A673 (cell line): ENCODE measurements at places on chromosomes 5 and 9. TPM values are rescaled to one million over a fixed set of nuclear protein-coding genes. Genes with fewer than 3 reads are reported as not detected.
A peak's percentile ranks its signal among the peaks of the same experiment; 100 is the strongest.

Gene TRPM6
- 0.06 TPM in 1 of 2 replicates, not detected in the other for total RNA-seq

Gene LRRC14B
- total RNA-seq: not detected in 2 replicates

Gene NUDCD2
- total RNA-seq: 53.2 and 67.2 TPM in 2 replicates

- DNase-seq: peak; percentile 58
- H3K27me3 ChIP-seq: no peaks in the 10 kb centered on the region
- peaks cover 6% of the 10 kb centered on the region for H3K4me1 ChIP-seq
Measured at GRCh38 chr9:129910628-129911567, 75.6 kb downstream of the USP20 start.

GRCh38 chr5:31007672-31008071 lies 185.8 kb upstream of the CDH6 start:
- no peaks in the 10 kb centered on the region for H3K27me3 ChIP-seq
- H3K4me1 ChIP-seq: no peaks in the 10 kb centered on the region
- DNase-seq: no peak
- no peak overlapping the region for H3K4me3 ChIP-seq

- no peak overlapping the region for H3K4me3 ChIP-seq
- H3K27ac ChIP-seq: no peak overlapping the region
- DNase-seq: peak; percentile 64
- H3K36me3 ChIP-seq: no peaks in the 10 kb centered on the region
- H3K4me1 ChIP-seq: no peaks in the 10 kb centered on the region
Measured at GRCh38 chr5:171629628-171630349, 155.8 kb upstream of the SMIM23 start.

GRCh38 chr5:173094012-173094661 lies 38.0 kb downstream of the CREBRF start:
- no peak overlapping the region for H3K27ac ChIP-seq
- no peak overlapping the region for H3K4me3 ChIP-seq
- DNase-seq: peak; percentile 23
- H3K4me1 ChIP-seq: no peaks in the 10 kb centered on the region
- H3K36me3 ChIP-seq: no peaks in the 10 kb centered on the region
